ENCODE measurements at places on chromosomes 2 and 18. TPM values are rescaled to one million over a fixed set of nuclear protein-coding genes. Genes with fewer than 3 reads are reported as not detected.

GRCh38 chr2:62472312-62472711 is 33.7 kb downstream of the TMEM17 start:
- DNase-seq: no peak

- DNase-seq: no peak
Observed at GRCh38 chr2:145688156-145688555, 1168.2 kb upstream of the ZEB2 start.

GRCh38 chr2:234156326-234156725 is 105.8 kb downstream of the SPP2 start:
- no peak for DNase-seq

The UGT1A3 gene
- total RNA-seq: not detected

Data from CD8-positive, alpha-beta memory T cell (primary cell).